ENCODE measurements at places on chromosomes 3 and 15.

GRCh38 chr3:5972586-5972985, 785.1 kb downstream of the EDEM1 start:
- no peak for DNase-seq

DNA sequence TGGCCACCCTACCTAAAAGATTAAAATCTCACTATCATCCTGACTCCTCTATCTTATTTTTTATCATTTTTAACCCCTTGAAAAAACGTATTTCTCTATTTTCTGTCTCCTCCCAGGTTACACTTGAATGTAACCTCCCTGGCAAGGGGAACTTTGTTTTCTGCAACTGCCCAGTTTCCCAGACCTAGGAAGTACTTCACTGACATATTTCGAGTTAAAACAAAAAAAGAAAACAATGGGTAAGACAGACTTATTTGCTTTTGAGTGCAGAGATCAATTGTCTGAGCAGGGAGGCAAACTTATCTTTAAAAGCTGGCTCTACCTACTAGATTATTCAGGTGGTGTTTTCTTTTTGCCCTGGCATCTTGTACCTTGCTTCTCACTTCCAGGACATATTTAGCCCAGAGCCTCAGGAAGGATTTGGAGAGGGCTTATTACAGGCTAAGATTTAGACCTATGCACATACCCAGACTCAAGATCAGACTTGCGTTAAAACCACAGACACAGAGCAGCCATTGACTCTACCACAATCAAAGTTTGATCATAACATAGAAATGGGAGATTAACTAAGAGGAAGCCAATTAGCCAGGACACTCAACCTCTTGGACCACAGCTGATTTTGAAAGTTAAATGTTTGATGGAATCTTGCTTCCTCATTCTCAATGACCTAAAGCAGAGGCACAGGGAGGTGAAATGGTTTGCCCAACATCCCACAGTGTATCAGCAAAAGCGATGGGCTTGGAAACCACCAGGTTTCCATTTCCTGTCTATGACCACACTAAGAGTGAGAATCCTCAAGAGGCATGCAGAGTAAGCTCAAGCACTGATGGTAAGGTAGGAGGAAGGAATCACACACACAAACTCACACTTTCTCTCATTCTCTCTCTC, 169.5 kb upstream of the THBS1 start:
- no peak for DNase-seq

DNA sequence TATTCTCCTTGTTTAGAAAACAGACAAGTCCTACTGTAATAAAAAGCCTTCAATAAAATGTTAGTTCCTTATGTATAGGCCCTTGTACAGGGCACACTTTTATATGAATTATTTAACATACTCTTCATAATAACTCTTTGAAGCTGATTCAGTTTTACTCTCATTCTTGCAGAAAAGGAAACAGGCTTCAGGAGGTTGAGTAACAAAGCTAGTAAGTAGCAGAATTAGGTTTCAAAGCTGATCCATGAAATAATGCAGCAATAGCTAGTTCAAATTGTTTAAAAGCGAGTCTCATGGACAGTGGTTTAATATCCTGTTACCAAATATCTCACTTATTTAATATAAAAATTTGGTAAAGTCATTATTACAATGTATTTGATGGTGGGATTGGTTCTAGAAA, 25.0 kb downstream of the TCF12 start:
- DNase-seq = no peak

- DNase-seq = no peak
Measured at GRCh38 chr3:112546216-112546759, 15.5 kb downstream of the ATG3 start.
